Tracheal epithelial cell (primary cell): ENCODE measurements at places on chromosomes 2 and 18. TPM values are rescaled to one million over a fixed set of nuclear protein-coding genes. Genes with fewer than 3 reads are reported as not detected.

FANCL gene
- 6.7 and 13.6 TPM in 2 replicates for total RNA-seq

POU3F3 gene
- under 0.01 and 4.8 TPM in 2 replicates for total RNA-seq

RNU2-63P gene
- not detected in 2 replicates for total RNA-seq

TLX2 gene
- total RNA-seq, result not detected in 2 replicates

RPRM gene
- not detected in 2 replicates for total RNA-seq

SPDYA gene
- total RNA-seq, result 0.85 and 0.96 TPM in 2 replicates

DSG2 gene
- 136 and 189 TPM in 2 replicates for total RNA-seq

DOK6 gene
- under 0.01 TPM in 1 of 2 replicates, not detected in the other for total RNA-seq

ZNF396 gene
- total RNA-seq, result 0.72 and 1.5 TPM in 2 replicates
